Activated CD8-positive, alpha-beta memory T cell treated with anti-CD3 and anti-CD28 coated beads, Interleukin-2, amount 10 ng/mL, durations not matched to agents 7 days and 5 days (primary cell): ENCODE measurements at places on chromosomes 1 and 21.

GRCh38 chr1:46642115-46642680 lies 25.6 kb upstream of the MOB3C start:
- no peak for DNase-seq

DNA sequence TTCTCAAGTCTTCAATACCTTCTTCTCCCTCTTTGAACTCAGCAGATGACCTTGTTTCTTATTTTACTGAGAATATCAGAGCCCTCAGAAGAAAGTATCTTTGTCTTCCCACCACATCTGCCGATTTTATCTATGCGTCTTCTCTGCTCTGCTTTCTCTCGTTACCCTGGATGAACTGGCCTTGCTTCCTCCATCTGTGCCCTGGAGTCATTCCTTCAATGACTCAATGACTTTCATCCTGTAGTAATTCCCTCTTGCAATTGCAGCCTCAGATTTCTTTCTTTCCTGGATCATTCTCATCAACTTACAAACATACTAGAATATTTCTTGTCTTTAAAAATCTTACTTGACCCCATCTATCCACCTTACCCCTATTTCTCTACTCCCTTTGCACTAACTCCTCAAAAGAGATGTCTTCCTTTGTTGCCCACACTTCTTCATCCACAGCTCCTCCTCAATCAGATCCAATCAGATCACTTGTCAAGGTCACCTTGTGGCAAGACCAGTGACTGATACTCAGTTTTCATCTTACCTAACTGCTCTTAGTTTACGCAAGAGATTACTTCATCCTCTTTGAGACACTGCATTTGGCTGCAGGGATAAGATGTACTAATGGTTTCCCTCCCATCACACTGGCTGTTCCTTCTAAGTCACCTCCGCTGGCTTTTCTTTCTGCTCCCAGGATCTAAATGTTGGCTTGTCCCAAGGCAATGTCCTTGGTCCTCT lies 8.2 kb upstream of the TGFBR3 start:
- no peak for DNase-seq

- DNase-seq, result peak; percentile 27
Measured at GRCh38 chr1:207844371-207844770, 66.6 kb downstream of the CD34 start.

DNA sequence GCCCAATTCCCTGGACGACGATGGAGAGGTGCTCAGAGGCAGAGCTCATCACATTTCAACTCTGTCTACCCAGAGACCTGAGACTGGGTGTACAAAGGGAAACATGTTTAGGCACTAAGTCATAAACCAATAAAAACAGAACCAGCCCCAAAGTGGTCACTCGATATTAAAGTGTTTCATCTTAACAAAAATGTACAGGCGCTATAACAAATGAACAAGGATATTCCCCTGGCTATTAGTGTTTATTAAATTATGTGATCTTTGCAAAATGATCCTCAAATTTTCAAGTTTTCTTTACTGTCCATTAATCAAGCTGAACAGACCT lies 43.6 kb downstream of the NPHP4 start:
- no peak for DNase-seq

DNA sequence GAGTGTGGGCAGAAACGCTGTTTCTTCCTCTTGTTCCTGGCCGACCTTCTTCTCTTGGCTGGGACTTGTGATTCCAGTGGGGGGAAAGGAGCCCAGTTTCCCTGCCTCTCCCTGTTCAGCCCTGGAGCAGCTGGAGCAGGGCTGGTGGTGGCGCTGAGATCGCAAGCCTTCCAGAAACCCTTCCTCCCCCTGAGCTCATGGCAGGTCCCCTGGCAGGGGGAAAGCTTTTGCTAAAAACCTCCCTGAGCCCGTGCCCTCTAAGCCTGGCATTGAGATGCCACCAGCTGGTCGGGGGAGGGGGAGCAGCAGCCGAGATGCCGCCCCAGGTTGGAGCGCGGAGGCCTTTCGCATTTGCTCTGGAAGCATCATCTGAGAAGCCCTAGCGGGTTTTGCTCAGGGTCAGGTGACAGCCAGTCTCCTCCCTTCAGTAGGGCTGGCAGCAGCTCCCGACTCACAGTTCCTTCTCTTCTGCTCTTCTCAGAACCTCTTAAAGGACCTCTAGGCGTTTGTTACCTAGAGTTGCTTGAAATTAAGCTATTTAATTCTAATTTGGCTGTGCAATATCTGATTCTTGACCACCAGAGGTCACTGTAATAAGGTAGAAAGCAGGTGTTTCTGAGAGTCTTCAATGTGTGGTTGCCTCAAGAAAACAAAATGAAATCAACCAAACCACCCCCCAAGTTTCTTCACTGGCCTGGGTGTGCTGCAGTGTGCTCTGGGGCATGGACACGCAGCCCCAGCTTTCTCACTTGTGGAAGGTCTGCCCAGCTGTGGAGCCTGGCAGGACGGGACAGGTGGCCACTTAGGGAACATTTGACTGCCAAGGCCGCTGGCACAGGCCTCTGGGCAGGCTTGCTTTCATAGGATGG lies 257.3 kb downstream of the CAMTA1 start:
- no peak for DNase-seq

DNA sequence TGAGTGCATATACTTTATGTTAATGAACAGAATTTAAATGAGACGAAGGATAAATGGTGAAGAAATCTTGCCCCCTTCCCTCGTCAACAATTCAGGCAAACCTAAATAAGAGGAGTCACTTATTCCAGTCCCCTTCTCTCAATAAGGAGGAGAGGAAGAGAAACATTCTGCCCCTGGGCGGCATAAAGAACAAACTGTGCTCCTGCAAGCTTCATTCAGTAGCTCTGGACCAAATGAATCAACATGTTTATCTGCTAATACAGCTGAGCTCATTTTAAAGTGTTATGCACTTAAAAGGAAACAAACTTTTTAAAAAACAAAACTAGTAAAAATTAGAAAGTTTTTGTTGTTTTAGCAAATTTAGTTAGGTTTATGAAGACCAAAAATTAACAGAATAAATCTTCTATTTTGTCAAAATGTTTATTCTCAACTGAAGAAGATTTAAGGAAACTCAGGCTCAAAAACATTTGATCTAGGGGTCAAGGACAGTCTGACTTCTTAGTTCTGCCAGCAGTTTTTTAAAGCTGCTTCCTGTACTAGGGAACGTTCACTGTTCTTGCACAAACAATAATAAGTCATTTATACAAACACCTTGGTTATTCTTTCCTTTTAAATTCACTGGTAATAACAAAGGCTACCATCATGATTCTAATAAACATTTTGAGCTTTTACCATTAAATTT lies 58.3 kb downstream of the AKT3 start:
- DNase-seq, result no peak

- no peak for DNase-seq
Measured at GRCh38 chr1:214842856-214843255, 239.7 kb upstream of the KCNK2 start.

DNA sequence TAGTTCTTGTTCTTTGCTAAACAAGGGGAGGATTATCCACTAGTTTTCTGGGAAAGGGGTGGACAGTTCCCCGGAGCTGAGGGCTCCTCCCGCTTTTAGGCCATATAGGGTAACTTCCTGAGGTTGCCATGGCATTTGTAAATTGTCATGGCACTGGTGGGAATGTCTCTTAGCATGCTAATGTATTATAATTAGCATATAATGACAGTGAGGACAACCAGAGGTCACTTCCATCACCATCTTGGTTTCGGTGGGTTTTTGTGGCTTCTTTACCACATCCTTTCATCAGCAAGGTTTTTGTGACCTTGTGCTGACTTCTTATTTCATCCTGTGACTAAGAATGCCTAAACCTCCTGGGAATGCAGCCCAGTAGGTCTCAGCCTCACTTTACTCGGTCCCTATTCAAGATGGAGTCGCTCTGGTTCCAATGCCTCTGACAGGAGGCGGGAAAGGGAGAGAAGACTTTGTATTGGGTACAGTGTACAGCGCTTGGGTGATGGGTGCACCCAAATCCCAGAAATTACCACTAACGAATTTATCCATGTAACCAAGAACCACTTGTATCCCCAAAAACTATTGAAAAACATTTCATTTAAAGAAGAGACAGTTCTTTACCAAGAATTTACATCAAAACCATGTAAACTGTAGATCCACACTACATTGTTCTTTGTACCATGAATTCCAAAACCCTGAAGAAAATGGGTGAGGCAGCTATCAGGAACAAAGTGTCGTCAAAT lies 8.7 kb upstream of the SLC2A5 start:
- peak; percentile 79 for DNase-seq
